Mesenchymal stem cell (in vitro differentiated cells and primary cell): ENCODE measurements at places on chromosomes 7 and 10.

DNA sequence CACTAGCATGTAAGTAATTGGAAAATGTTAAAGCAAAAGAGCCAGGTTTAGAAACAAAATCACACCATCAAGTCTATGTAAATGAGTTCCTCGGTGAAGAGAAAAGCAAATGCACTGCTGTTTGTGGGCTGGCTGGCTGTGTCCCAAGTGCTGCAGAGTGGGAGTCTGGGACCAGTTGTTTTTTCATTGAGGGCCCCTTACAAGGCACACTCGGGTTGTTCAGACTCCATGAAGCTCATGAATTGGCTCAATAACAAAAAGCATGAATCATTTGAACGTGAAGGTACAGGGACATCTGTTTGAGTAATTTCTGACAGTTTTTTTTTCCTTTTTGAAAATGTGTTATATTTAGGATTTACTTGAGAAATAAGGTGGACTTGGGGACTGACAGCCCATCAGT, 28.0 kb downstream of the GRK5 start:
- DNase-seq = no peak

DNA sequence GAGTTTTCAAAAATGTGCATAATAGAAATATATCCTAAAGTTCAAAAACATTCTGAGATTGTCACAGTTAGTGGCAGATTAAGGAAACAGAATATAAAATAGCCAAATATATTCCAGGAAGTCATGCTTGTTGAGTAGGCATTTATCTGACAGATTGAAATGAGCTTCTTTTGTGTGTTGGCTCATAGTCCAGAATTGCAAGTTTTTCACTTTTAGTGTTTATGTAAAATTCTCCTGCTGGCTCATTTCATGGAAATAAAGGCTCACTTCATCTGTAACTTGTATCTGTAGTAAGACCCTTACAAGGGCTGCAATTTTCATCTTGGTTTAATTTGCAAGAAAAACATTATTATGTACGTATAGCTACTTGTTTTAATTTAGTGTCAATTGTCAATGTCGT, 93.5 kb downstream of the MCU start:
- DNase-seq = no peak

GRCh38 chr10:58087896-58088295, 179.8 kb downstream of the IPMK start:
- no peak for DNase-seq

GRCh38 chr7:158252837-158253669, 334.6 kb downstream of the PTPRN2 start:
- DNase-seq = no peak

DNA sequence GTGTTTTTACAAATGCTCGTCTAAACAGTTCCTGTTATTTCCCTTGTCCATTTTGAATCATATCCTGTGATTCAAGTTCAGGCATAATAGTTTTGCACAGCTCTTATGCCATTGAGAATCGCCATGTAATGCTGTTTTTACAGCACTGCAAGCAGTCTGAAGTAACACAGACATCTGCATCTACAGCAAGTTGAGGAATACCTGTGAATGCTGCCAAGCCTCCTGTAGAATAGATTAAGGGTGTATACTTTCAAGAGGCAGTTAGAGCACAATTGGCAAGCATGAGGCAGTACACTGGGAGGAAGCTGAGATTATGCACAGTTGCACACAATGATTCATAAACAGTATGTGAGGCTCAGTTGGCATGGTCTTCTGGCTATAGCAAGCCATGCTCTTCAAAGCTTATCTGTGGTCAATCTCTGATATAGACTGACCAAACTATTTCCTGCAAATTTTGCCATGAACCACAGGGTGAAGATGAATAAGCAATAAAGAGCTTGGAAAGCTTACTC, 121.9 kb upstream of the AKR1E2 start:
- peak; percentile 84 for DNase-seq

DNA sequence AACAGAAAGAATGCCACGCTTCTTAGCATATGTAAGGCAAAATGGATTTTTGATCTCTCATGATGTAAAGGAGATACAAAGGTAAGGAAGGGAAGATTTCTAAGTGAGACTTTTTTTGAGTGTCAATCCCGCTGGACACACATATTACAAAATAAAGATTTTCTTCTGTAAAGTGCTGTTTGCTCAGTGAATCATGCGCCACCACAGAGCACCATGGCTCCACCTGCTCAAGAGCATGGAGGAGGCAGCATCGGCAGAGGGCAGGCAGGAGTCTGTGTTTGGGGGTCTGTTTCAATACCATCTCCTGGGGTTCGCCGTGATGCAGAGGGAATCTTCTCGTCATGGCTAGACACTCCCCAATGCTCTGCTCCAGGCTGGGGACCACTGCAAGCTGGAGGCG, 83.5 kb downstream of the ALOX5 start:
- no peak for DNase-seq

GRCh38 chr10:119654540-119654939, 3.4 kb downstream of the BAG3 start:
- DNase-seq = no peak

DNA sequence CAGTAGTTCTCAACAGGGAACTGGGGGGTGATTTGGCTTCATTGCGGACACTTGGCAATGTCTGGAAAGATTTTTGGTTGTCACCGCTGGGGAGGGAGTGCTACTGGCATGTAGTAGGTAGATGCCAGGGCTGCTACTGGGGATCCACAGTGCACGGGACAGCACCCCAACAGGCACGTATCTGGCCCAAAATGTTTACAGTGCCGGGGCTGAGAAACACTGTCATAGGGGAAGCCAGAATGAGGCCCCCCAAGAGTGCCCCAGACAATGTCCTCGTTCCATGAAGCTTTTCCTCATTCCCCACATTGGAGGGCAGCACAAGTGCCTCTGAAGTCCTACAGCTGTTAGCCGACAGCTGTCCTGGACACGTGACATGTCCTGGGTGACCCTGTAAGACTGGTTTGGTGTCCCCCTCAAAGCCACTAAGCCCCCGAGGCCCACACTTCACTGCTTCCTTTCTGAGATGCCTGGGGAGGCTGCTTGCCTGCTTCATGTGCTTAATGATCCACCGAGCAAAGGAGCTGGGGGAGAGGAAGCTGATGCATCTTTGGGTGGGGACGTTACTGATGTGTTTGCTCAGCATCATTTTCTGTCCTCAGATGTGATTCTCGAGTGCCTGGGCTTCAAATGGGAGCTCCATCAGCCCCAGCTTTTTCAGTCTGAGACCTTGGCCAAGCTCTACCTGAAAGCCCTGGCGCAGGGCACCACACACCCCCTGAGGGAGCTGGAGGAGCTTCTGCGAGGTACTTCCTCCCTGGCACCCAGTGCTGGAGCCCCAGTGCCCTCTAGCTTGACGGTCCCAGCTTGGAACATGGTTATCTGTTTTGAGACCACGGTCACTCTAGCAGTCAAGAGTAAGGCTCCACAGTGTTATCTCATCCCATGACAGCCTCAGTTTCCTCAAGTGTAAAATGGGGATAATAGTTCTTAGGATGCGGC, 14.7 kb downstream of the BTBD16 start:
- no peak for DNase-seq

DNA sequence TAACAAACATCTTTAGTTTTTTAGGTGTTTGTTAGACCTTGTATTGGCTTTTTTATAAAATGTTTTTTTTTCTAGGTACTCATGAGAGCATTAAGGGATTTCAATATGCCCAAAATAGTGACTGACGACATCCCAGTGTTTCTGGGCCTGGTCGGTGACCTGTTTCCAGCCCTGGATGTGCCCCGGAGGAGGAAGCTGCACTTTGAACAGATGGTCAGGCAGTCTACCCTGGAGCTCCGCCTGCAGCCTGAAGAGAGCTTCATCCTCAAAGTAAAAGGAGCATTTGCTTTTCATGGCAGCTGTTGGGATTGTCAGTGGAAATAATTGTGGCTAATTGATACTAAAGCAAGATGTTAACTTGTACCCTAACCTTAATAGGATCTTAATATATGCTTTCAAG, 161.5 kb downstream of the DNAH11 start:
- no peak for DNase-seq

DNA sequence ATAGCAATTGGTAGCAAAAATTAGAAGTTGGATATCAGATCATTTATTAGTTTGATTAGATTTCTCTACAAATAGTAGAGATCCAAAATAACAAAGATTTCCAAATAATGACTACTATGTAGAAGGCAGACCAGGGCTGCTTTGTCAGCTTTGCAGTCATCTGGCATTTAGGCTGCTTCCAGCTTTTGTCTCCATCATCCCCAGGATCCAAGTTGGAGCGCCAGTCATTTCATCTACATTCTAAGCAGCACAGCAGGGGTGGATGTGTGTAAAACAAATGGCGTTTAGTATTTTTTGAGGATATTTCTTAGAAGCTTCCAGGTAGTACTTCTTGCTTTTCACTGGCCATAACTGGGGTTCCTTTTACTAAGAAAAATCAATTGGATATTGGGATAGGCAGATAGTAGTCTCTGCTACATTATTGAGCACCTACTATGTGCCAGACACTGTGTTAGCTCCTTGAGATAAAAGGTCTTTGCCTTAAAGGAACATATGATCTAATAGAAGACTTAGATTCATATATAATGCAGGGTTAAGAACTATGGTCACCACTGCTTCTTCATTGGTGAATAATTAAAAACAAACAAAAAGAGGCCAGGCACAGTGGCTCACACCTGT, 41.5 kb downstream of the TPST1 start:
- DNase-seq = no peak

DNA sequence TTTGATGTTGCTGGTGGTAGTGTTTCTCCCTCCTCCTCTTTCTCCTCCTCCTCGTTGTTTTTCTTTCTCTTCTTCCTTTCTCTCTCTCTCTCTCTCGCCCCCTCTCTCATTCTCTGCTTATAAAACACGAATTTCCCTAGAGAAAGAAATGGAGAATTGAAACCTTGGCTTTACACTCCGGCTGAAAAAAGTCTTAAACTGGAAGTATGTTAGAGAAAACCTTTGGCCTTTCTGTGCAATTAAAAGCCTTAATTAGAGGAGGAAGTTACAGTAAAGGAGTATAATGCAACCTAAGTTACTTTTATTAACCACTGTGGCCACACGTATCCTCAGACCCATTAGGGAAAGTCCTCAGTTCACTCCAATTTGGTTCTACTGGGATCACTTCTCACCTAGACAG, 501.7 kb upstream of the SORCS1 start:
- DNase-seq = no peak

GRCh38 chr10:113739031-113739430, 12.5 kb upstream of the PLEKHS1 start:
- no peak for DNase-seq

DNA sequence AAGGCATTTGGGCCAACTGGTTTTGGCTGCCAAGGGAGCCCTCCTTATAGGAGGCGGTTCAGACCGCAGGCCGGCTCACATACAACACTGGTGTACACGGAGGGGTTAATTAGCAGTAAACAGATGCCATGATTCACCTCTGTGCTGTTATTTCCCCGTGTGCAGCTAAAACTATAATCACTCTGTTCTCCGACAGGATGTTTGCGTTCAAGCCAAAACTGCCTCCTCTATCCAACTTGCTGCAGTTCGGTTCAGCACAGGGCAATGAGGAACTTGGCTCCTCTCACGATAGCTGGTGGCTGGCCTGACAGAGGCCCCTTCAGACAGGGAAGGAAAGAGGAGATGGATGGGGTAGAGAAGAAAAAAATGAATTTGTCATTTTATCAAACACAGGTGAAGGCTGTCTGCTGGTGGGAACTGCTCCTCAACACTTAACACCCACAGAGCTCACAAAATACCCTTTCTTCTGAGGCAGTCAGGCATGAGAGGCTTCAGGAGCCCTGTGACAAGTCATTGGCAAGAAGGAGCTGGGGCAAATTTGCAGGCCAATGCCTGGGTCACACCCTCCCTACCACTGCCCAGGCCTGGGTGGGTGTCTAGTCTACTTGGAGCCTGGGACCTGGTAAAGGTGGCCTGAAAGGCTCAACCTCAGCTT, 24.0 kb downstream of the KCNMA1 start:
- DNase-seq = peak; percentile 51

DNA sequence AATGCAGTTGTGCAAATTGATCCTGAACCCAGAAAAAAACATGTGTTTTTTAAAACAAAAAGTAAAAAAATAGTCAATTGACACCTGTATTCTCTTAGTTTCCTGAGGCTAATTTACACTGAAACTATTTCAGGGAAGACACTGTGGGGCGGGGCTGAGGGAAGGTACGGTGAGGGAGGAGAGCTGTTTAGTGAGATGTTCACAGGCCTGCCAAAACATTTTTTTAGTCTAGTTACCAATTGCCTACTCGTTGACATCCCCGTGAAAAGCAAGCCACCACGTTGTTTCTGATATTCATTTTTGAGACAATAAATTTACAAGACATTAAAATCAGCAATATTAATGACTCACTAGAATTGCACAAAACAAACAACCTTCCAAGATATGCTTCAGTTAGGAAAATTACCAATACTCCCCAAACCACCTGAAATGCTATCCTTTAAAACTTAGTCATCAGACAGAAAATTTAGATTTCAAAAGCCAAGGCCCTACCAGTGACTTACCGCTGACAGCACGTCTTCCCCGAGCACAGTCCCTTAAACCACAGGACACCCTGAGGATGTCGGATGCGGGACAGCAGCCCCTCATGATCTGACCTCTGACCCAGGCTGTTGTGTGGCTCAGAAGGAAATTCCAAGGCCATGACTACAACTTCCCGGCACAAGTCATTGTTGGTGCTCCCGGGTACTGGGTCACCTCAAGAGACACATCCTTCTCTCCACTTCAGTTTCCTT, 279.2 kb downstream of the PRPF18 start:
- peak; percentile 86 for DNase-seq

DNA sequence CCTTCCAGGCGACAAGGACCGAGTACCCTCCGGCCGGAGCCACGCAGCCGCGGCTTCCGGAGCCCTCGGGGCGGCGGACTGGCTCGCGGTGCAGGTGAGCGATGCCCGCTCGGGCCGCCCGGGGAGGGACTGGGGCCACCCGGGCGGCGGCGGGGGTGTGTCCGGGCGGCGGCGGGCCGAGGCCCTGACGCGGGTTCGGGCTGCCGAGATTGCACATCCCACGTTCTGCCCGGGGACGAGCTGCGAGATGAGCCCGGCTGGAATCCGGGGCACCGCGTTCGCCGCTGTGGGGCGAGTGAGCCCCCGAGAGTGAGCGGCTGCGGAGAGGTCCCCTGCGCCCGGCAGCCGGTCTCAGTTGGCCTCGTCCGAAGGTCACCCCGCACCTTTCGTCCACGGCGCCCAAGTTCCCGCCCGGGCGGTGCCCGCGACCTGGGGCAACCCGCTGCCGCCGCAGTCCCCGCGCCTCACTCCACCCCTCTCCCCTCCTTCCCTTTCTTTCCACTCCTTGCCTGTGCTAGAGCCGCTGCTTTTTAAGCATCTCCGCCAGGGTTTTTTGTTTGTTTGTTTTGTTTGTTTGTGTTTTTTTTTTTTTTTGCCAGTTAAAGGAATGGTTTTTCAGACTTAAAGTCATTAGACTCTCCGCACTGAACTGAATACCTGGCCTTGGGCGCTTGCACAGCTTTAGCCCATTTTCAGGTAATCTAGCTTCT, 515 bp downstream of the RALA start:
- DNase-seq = peak; percentile 44

DNA sequence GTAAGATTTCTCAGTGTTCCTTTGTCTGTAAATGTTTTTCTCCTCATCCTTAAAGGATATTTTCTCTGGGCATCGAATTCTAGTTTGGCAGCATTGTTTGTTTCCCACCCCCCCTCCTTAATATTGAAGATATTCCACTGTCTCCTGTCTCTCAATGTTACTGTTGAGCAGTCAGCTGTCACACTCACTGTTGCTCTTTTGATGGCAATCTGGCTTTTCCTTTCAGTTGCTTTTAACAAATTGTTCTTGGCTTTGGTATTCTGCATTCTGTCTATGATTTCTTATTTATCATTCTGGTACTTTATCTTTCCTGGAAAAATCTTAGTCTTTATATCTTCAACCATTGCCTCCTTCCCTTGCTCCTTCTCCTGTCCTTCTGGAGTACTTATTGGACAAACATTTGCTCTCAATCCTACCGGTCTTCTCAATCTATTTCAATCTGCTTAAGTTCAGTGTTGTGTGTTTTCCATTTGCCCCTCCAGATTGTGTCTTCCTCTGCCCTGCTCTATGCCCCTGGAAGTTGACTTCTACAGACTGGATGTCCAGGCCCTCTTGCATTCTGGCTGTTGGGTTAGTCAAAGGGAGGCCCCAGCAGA, 9.3 kb upstream of the GTPBP4 start:
- DNase-seq = no peak
